ENCODE measurements at places on chromosomes 2 and 18.

DNA sequence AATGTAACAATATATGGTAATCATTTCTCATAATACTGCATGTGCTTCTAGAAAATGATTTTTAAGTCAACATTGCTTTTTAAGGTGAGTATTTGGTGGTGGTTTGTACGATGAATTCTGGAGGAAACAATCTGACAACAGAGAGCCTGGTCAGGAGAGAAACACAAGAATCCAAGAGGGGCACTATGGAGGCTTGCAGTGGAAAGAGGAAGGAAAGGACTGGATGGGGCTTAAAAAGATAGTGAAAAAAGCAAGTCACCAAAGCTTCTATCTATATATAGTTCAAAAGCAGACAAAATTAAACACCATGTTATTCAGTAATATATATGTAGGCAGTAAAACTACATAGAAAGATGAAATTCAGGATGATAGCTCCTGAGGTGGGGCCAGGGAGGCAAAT is 109.4 kb upstream of the SERTAD2 start:
- no peak for DNase-seq

GRCh38 chr2:33929467-33929866 is 330.4 kb upstream of the FAM98A start:
- DNase-seq = no peak

DNA sequence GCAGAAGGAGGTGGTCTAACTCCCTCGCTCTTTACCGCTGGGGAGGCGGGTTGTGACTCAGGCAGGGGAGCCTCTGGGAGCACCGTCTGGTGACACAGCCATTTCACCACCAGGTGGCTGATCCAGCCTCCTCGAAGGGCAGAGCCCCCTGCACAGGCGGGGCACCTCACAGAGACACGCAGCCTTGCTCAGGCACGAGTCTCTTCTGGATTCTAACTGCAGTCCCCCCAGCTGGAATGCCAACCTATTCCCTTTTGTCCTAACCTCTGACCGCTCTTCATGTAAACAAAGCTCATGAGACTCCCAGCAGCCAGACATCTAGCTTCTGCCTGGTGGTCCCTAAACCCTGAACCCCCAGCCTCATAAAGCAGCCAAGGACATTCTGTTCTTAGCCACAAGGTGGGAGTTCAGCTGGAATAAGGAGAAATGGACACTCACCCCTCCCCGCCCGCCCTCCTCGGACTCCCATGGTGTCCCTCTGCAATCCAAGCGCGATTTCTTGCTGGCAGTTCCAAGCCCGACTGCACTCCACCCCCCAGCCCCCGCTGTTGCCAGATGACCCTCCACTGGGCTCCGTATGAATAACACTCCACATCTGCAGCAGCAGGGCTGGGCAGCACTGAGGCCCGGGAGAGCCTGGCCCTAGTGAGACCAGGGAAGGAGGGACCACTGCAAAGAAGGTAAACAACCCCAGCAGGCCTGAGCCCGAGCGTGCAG is 84.3 kb downstream of the TNS1 start:
- no peak for DNase-seq

DNA sequence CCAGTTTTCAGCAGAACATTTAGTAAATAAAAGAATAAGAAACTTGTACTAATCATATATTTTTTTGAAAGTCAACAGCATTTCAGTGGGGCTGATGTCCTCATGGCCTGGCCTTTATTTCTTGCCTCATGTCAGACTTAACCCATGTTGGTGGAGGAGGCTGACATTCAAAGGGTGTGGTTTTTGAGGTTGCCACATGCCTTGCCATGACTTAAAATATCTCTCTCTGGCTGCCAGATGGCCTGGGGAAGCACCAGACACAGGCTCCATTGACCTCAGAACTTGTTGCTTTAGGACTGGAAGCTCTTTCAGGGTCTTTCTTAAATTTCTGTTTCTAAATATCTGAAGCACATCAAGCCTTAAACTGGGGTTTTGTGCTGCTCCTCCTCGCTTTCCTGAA is 32.5 kb upstream of the CD28 start:
- no peak for DNase-seq

DNA sequence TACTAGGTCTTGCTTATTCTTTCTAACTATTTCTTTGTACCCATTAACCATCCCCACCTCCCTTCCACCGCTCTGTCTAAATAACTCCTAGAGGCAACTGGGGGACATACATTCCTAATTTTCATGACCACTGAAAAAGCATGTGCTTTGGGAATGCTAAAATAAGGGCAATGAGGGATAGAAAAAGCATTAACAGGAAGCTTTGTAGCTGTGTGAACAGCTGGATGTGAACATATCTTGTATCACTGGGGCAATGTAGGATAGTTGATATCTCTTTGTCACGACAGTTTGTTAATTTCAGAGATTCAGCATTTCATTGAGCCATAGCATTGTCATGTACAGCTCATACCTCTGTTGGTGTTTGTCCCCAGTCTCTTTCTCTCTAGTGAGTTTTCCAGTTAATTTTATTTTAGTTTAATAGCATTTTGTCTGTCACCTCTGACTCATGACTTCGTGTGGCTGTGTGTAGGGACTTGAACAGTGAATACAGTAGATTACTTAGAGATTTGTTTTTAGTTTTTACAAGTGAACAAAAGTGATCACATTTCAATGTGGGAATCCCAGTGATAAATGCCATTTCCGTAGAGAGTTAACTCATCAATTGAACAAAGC is 230.3 kb upstream of the NRP2 start:
- no peak for DNase-seq

- no peak for DNase-seq
Observed at GRCh38 chr2:42601076-42601475, 32.6 kb downstream of the MTA3 start.

DNA sequence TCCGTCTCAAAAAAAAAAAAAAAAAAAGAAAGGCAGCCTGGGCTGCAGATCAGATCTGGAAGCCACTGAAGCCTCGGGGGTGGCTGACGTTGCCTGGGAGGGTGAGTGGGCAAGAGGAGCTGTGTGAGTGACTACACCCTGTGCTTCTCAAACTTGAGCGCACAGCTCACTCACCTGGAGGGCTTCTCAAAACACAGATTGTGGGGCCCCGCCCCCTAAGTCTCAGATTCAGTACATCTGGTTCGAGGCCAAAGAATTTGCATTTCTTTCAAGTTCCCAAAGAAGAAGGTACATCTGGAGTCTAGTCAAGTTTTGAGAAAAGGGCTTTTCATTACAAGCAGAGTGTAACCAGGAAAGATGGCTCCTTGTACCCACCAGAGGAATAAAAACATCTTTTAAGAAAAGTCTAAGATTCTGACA is 97.7 kb upstream of the CAB39 start:
- no peak for DNase-seq

DNA sequence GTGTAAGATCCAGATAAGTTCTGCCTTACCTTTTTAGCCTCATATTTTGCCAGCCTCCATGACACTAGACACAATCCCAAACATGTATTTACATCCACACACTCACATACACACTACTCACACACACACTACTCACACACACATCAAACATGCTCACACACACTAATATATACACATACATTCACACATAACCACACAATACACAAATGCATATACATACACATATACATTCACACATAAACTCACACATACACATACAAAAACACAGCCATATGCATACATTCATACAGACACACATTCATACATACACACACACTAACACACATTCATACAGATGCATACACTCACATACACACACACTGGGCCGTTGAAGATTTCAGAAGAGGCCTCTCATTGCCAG is 109.5 kb downstream of the MAIP1 start:
- no peak for DNase-seq

DNA sequence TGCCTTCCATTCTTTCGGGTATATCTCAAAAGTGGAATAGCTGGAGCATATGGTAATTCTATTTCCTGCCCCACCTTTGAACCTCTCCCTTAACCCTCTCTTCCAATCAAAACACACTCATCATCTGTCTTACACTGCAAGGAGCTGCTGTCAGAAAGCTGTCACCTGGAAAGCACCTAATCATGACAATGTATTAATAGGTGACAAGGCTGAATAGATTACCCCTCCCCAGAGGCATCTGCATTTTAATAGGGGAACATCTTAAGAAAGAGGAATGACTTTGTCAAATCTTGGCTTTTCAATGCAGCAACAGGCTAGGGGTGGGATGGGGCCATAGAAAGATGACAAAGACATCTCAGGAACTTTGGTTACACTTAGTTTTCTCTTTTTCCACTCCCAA is 41.3 kb downstream of the CHMP3 start:
- DNase-seq = no peak

- no peak for DNase-seq
Observed at GRCh38 chr2:7450833-7451190, 533.6 kb downstream of the RNF144A start.

GRCh38 chr18:40414155-40414754 is 1540.8 kb upstream of the PIK3C3 start:
- DNase-seq = no peak

DNA sequence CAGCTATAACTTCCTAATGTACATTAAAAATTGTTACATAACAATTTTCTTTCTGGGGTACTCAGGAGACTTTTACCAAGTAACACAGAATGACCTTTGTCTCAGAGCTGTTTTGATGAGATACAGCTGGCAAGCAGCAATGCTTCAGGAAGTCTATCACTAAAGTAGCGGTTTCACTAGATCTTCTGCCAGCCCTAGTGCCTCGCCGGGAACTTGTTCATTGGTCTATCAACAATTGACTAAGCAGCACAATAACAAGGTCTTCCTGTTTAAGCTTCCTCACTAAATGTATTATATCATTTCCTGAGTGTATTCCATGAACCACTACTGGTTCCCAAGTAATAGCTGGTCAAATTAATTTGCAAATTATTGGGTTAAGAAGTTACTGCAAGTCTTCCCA is 69.2 kb downstream of the TRIP12 start:
- no peak for DNase-seq

DNA sequence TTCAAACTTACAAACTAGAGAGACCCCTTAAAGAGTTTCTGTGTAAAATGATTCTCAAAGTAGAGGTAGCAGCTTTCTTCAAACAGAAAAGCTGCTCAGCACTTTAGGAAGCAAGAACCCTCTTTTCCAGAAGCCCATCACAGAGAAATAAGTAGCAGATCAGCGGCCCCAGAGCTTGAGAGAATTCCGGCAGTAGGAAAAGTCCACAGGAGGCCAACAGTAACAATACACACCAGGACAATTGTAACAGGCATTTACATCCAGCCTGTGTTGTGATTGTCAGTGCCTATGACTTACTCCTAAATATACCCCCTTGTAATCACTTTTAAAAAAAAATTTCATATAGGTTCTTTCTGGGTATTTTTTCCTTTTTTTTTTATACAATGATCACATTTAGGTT is 161.4 kb upstream of the ACVR2A start:
- no peak for DNase-seq

GRCh38 chr2:68121873-68122679 is 35.6 kb upstream of the PNO1 start:
- peak; percentile 79 for DNase-seq

DNA sequence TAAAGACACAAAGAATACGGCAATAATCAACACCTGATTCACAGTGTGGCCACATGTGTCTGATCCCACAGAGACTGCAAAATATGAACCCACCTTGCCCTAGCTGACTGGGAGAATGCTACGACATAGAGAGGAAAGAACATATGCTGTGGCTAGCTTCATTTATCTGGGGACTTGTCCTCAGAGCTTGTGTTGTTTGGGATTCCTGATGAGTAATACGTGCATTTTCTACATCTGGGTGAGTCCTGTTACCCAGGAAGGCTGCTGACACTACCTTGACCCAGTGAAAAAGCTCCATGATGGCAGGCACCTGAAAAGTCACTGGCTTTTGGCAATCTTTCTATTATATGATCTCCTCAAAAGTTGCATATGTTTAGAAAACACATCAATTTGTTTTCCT is 427.7 kb upstream of the LYPD1 start:
- no peak for DNase-seq

DNA sequence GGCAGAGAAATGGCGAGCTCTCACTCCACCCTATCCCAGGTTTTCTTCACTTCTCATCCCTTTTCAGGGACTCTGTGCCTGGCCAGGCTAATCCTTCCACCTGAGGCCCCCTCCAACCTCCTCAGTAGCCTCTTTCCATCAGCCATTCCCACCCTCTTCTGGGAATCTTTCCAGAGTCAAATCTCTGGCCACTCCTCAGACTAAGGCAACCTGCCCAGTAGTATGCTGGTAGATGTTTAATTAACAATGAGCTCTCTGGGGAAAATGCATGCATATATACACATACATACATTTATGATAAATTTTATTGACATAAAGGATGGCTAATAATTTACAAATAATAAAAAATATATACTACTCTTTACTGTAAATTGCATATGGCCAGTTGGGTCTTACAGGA is 11.4 kb upstream of the ASPRV1 start:
- no peak for DNase-seq

- no peak for DNase-seq
Observed at GRCh38 chr18:57794951-57795728, 8.0 kb downstream of the ATP8B1 start.

DNA sequence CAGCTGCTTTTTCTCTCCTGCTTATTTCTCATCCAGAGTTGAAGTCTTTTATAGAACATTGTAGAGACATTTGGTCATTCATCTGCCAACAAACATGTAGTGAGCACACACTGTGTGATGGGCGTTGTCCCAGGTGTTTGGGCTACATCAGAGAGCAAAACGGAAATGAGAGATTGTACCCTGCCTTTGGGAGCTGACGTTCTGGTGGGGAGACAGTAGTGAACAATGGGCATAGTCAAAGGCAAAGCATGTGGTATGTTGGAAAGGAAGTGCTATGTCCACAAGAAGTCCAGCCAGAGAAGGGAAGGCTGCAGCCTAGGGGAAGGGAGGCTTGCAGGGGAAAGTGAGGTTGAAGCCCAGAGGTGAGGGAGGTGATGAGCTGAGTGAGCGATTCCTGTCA is 78.1 kb downstream of the PIEZO2 start:
- DNase-seq = no peak

GRCh38 chr18:62844850-62845643 is 129.7 kb downstream of the PHLPP1 start:
- DNase-seq = peak; percentile 8

GRCh38 chr2:3102081-3102921 is 275.3 kb downstream of the EIPR1 start:
- DNase-seq = no peak

GRCh38 chr2:32788114-32788513 is 158.6 kb upstream of the LTBP1 start:
- DNase-seq = no peak

GRCh38 chr2:230181195-230181594 is 38.6 kb downstream of the SP110 start:
- DNase-seq = no peak

DNA sequence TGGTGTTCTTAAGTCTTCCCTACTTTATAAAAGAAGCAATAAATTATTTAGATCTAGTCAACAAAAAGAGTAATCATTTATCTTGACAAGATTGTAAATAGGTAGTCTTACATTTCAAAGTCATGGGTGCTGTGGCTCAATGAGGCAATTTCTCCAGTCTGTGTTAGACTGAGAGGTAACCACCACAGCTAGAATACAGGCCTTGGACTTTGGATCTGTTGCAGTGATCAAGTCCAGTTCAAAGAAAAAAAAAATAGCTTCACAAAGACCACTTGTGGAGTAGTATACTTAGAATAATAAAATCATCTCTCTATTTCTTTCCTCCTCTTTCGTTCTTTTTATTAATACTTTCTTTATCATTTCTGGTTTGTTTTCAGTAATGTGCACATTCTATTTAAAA is 93.1 kb upstream of the FSIP2 start:
- no peak for DNase-seq
